Pulmonary artery endothelial cell (primary cell): ENCODE measurements at places on chromosomes 4 and X. TPM values are rescaled to one million over a fixed set of nuclear protein-coding genes. Genes with fewer than 3 reads are reported as not detected.

DNA sequence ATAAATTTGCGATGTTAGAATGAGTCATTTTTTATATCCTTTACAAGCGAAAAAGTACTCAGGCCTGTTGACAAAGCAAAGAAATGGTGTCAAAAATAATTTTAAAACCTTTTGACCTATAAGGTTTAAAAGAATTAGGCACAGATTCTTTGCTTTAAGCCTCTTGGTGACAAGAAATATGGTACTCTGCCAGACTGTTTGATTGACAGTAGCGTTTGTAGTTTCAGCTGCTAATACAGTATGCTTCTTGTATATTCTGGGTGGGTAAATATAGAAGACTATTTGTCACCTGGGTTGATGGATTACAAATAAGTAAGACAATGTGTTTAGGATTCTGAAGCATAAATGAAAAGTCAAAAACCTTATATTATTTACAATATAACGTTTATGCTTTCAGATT lies 193.1 kb upstream of the PITX2 start:
- no peak for DNase-seq

GRCh38 chr4:79512363-79512762 lies 104.3 kb upstream of the GK2 start:
- no peak for DNase-seq

PABPC1L2B gene
- total RNA-seq = not detected in 2 replicates

PARM1 gene
- 0.04 and 0.07 TPM in 2 replicates for total RNA-seq

- DNase-seq = no peak
Observed at GRCh38 chr4:167779280-167779679, 313.1 kb upstream of the ANXA10 start.

- DNase-seq = no peak
Observed at GRCh38 chr4:28385801-28386200, 1525.2 kb downstream of the STIM2 start.

DNA sequence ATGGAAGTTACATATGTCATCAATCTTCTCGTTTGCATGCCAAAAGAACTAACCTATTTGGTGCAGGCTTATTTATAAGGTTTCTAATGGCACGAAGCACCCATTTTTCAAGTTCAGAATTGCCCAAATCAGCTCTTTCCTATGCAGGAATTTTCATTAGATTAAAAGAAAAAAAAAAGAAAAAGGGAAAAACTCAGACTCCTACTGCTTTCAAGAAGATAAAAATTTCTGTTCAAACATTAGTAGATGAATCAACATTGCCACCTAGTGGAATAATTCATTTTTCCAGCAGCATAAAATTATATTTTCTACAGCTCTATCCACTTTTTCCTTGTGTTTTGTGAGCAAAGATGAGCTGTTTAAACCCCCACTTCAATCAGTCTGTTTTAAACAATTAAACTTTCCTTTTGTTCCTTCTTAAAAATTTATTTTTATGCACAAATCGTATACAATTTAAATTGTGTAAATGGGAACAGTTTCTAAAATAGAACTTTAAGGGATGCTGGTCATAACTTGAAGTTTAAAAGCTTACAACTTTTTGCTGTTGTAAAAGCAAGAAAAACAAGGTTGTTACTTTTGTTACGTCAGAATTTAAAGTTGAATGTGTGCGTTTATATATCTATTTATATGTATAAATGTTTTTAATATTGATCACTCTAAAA lies 309.9 kb downstream of the ARAP2 start:
- DNase-seq = no peak

GRCh38 chr4:42643685-42644084 lies 13.2 kb downstream of the ATP8A1 start:
- no peak for DNase-seq
